ENCODE measurements at places on chromosomes 16 and 17.
A peak's percentile ranks its signal among the peaks of the same experiment; 100 is the strongest.

GRCh38 chr17:81652906-81653771, 3.2 kb downstream of the PDE6G start:
- no peak for DNase-seq

GRCh38 chr17:62882284-62882683, 74.2 kb upstream of the MARCHF10 start:
- no peak for DNase-seq

DNA sequence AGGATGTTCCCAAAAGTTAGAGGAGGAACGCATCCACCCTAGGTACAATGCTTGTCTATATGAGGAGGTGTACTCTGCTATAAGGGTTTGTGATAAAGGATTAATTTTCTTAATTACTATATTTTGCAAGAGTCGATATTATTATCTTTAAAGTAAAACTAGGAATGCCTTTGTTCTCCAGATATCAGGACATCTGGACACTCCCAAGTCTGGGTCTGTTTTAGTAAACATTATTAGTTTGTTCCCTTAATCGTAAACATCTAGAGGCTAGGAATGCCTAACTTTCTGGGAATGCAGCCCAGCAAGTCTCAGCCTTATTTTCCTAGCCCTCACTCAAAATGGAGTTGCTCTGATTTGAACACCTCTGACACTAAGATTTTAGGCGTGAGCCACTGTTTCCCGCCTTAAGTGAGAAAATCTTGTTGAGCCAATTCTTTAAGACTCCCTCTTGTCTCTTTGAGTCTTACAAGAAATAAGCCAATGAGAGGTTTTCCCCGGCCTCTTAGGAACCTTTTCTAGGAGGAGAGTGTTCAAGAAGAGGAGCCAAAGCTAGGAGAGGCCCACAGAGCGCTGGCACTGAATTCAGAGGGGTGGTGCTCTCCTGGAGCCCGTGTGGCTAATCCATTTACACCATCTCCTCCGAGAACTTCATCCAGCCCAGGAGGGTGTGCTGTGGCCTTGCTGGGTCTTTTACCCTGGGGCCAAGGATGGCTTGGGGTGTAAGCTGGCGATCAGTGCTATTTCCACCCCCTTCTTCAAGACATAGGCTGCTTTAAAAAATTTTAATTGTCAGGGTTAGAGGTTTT, 40.9 kb downstream of the SMARCE1 start:
- DNase-seq: no peak

DNA sequence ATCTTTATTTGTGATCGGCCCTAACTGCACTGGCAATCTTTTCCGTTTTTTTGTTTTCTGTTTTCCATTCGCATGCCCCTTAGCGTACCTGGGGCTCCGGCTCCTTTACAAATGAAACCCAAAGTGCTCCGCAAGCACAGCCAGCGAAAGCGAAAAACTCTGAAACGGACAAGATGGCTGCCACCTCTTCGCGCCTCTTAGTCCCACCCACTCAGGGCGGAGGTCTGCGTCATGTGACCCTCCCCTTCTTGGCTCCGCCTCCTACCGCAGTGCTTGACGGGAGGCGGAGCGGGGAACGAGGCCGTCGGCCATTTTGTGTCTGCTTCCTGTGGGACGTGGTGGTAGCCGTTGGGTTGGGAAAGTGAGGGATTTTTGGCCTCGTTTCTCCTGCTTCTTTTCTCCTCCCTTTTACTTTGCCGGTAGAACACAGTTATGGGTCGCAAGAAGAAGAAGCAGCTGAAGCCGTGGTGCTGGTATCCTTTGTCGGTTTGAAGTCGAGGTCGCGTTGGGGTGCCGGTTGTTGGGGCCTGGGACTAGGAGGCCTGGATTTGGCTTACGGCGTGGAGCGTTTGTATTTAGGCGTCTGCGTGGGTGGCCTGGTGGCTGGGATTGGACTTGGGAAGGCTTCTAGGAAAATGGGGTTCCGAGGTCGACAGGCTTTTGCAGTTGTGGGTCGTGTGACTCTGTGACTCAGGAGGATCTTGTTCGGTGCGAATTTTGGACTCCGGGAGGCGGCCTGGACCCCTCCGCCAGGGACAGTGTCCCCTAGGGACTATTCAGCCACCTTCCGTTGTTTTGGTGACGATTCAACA, at the start of gene ZNF207:
TSS of gene ZNF207 (plus strand) at position 304 of the 812 bp plus-strand sequence. CDS start at position 433, 129 bp downstream.
- peak; percentile 96 for DNase-seq

All from fibroblast of skin of right quadriceps (primary cell).